GM20000 (cell line): ENCODE measurements at places on chromosomes 6 and 20.

DNA sequence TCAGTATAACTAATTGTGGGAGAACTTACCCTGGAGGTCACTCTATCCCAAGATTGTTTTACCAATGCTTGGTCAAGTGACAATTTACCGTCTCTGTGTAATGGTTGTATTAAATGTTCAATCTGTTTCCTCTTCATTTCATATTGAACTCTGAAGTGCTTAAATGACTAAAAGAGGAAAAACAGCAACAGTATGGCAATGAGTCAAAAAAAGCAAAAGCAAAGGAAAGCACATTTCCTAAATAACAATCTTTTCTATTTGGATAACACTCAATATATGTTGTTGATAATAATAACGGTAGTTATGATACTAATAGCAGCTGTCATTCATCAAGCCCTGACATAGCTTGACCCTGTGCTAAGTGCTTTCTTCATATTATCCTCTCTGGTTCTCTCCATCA is 152.4 kb downstream of the SYNE1 start:
- no peak for DNase-seq

DNA sequence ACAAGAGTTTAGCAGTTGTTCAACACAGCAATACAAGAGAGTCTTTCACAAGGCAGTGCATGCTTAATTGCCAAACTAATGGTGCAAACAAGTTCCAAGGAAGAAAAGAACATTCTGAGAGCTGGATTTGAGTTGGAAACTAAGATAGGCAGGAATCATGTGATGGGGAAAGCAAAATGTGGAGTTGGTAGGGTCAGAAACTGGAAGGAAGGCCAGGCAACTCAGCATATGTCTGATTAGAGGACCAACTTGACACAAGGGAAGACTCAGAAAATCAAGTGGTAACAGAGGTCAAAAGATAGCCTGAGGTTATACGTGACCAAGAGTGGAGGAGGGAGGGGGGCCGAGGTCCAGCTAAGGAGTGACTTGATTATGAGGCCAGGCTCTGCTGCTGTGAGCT is 117.3 kb downstream of the SMLR1 start:
- no peak for DNase-seq

DNA sequence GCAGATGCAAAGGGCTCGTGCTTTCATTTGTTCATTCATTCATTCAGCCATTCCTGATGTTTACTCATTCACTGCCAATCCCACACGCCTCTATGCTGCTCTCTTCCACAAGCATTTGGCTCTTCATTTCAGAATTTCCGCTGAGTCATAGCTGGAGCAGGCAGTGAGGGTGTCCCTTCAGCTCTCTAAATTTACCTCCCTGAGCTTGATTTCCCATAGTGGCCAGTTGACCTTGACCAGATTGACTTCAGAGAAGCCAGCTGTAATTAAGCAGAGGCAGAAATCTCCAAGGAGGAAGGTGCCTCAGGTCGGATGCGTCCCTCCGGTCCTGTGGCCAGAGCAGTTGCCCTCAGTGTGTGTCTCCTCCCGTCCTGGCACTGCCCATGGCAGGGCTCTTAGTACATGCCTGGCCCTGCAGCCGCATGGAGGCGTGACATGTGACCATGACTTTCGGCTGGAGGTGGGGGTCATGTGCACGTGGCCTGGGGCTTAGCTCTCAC is 267.2 kb upstream of the ECI2 start:
- no peak for DNase-seq

DNA sequence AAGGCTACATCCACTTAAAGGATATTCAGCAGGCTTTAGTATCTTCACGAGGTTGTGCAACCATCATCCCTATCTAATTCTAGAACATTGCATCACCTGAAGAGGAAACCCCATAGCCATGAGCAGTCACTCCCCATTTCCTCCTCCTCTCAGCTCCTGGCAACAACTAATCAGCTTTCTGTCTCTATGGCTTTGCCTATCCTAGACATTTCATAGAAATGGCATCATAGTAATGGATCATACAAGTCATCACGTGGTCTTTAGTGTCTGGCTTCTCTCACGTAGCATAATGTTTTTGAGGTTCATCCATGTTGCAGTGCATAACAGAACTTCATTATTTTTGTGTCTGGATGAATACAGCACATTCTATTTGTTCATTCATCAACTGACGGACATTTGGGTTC is 20.5 kb downstream of the SNAI1 start:
- DNase-seq, result no peak

GRCh38 chr20:43915211-43916072 is 790 bp downstream of the TOX2 start:
- peak; percentile 61 for DNase-seq

- DNase-seq, result no peak
Measured at GRCh38 chr6:12279322-12280091, 10.7 kb upstream of the EDN1 start.

GRCh38 chr20:39263076-39263475 is 300.9 kb downstream of the DHX35 start:
- DNase-seq, result no peak

GRCh38 chr6:72739368-72739779 is 117.5 kb downstream of the KCNQ5 start:
- DNase-seq, result peak; percentile 25

GRCh38 chr6:83867527-83868161 is 8.2 kb downstream of the CYB5R4 start:
- DNase-seq, result no peak

DNA sequence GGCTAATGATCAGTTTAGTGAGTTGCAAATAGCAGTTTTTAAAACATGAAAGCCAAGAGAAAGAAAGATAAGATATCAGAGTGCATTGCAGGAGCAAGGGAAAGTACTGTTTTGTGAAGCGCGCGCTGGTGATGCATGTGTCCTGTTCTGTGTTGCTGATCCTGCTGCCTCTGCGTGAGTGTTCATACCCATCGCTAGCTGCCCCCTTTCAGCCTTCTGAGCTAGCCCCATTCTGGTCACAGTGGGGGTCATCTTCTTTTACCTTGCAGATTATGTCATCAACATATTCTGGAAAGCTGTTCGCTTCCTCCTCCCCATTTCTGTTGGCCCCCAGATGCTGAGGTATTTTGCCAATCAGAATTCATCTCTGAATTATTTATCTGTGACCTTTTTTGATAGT is 1.9 kb downstream of the MRAP2 start:
- DNase-seq, result no peak

- DNase-seq, result no peak
Measured at GRCh38 chr20:10761232-10761631, 87.4 kb upstream of the JAG1 start.

- no peak for DNase-seq
Measured at GRCh38 chr20:25508083-25508770, 77.1 kb downstream of the NINL start.

GRCh38 chr6:144415835-144416237 is 130.7 kb downstream of the UTRN start:
- DNase-seq, result no peak

GRCh38 chr6:114049367-114049966 is 78.5 kb upstream of the HDAC2 start:
- DNase-seq, result no peak

DNA sequence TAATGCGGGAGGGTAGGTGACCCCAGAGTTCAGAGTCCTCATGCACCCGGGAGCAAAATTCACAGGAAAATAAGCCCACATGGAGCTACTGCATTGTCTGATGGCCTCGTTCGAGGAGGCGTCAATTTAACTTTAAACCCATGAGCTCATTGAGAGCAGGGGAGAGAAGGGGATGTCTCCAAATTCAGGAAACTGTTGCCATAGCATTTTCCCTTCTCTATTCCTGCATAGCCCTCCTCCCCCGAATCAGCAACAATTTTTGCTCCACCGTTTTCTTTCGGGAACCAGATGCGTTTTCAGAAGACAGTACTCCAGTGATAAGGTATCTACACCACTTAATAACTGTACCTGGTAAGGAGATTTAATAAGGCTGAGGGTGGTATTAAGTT is 324 bp upstream of the LAMP5 start:
- DNase-seq, result no peak

GRCh38 chr6:37051138-37052026 is 45.9 kb downstream of the FGD2 start:
- peak; percentile 81 for DNase-seq

GRCh38 chr6:48541649-48542048 is 430.7 kb upstream of the PTCHD4 start:
- DNase-seq, result no peak

- DNase-seq, result no peak
Measured at GRCh38 chr6:143747347-143747842, 69.6 kb downstream of the PHACTR2 start.

GRCh38 chr20:63381781-63382431 is 20.8 kb upstream of the CHRNA4 start:
- DNase-seq, result peak; percentile 83

DNA sequence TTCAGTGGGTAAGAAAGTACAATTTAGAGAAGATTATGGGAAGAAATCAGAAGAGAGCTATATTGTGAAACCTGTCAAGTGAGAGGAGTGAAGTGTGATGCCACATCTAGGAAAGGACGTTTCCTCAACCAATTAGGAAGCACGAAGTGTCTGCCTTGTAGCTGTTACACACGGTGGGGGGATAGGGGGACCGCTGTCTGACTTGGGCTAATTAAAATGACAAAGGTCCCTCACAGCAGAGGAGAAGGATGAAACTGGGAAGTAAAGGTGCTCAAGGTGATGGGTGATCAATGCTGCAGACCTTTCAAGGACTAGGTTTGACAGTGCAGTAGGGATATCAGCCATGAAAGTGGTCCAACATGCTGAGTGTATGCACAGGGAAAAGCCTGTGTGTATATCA is 181.1 kb upstream of the PRSS16 start:
- no peak for DNase-seq

DNA sequence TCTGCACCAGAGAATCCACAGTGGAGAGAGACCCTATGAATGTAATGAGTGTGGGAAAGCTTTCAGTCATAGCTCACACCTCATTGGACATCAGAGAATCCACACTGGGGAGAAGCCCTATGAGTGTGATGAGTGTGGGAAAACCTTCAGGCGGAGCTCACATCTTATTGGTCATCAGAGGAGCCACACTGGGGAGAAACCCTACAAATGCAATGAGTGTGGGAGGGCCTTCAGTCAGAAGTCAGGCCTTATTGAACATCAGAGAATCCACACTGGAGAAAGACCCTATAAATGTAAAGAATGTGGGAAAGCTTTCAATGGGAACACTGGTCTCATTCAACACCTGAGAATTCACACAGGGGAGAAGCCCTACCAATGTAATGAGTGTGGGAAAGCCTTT is 11.9 kb downstream of the ZKSCAN8 start:
- DNase-seq, result no peak

- no peak for DNase-seq
Measured at GRCh38 chr6:36519352-36519751, 27.9 kb downstream of the STK38 start.

- no peak for DNase-seq
Measured at GRCh38 chr6:105178110-105178509, 1.7 kb downstream of the POPDC3 start.

DNA sequence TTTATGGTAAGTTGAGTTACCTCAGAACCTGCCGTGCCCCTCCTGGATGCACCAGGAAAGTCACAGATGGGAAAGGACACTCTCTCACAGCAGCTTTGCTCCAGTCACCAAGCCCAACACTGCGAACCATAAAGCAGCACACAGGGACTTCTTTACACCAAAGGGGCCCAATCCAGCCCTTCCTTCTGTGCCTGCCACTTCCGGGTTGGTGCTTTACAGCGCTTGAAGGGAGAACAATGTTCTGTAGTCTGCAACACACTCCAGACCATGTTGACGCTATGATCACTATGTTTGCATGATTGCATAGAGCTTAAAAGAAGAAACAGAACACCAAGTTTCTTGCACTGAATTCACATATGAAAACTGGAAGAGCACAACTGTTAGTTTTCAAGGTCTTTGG is 57.1 kb downstream of the SERAC1 start:
- DNase-seq, result no peak

DNA sequence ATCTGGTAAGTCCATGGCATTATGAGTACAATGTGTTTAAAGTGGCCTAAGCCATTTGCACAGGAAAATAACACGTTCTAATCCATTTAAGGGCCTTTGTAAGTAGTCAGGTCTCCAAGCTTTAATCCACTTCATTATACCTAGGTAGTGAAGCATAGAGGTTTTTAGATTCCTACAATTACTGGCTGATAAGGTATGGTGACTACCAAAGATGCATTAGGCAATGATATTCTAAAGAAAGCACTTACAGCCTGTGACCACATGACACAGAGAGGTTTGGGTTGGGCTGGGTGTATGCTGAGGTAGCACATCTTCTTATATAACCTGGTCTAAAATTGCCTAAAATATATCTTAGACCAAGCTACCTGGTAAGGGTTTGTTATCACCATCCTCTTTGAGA is 504.4 kb downstream of the TFAP2B start:
- no peak for DNase-seq

DNA sequence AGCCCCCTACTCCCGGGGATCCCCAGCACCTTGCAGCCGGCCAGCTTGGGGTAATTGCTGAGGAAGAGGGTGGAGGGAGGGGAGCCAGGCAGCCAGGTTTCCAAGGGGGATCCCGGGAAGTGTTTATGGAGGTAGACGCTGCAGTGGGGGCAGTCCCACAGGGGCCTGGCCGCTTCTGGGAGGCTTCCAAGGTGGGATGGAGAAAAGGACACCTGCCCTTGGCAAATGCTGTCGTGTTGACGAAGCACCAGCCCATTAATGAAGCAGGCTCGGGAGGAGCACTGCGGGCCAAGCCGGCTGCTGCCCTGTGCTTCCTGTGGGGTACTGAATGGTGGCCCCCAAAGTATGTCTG is 82.4 kb downstream of the TMEM242 start:
- DNase-seq, result no peak

- no peak for DNase-seq
Measured at GRCh38 chr6:127446356-127446755, 12.8 kb downstream of the KIAA0408 start.

DNA sequence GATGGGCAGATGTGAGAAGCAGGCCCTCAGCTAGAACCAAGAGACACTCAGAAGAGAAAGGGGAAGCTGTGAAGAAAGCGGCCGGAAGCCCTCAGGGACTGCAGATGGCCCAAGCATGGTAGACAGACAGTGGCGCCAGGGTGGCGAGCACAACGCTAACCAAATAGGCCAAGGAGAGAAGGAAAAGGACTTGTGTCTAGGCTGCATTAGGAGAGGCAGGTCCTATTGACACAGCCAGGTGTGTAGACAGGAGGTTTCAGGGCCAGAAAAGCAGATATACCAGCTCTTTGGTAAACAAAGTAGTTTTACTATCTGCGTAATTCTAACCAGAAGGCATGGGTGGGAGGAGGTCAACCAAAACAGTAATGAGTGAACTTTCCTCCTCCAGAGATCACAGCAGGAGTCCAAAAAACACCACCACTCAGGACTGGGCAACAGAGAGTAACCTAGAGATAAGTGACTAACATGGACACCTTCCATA is 15.8 kb upstream of the MAP7 start:
- DNase-seq, result no peak
